Memory B cell (primary cell): ENCODE measurements at places on chromosomes 5 and 9.
A peak's percentile ranks its signal among the peaks of the same experiment; 100 is the strongest.

DNA sequence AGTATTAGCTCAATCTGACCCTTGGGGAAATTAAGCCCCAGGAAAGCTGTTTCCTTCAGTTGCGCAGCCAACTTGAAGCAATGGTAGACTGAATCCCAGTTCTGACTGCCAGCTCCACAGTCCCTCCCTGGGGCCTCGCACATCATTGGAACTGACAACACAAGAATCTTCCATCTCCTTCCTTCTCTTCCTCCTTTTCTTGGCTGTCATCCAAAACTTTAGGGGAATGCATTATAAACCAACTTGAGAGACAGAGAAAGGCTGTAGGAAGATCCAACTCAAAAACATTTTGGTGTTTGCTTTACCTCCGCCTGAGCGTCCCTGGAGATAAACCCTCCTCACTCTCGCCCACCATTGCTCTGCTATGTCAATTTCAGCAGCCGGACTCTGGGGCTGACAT is 16.6 kb downstream of the KCNIP1 start:
- no peak for DNase-seq

GRCh38 chr9:117464941-117465616 is 50.2 kb upstream of the ASTN2 start:
- no peak for DNase-seq

DNA sequence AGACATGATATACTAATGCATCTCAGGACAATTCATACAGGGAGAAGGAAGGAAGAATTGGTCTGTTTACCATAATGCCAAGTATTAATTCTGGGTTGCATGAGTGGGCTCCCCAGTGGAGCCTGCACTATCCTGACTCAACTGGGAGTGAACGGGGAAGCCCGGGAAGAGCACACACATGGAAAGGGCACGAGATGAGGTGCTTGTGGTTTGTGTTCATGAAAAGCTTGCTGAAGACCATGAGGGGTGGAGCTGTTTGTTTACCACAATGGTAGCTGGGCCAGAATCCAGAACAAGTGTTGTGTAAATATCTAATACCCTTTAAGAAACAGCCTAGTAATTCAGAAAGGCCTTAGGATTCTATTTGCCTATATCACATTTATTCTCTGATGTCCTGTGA is 44.6 kb downstream of the POC5 start:
- DNase-seq = no peak

- no peak for DNase-seq
These were observed 6.8 kb downstream of the PIK3R1 start for GRCh38 chr5:68222310-68222709.

DNA sequence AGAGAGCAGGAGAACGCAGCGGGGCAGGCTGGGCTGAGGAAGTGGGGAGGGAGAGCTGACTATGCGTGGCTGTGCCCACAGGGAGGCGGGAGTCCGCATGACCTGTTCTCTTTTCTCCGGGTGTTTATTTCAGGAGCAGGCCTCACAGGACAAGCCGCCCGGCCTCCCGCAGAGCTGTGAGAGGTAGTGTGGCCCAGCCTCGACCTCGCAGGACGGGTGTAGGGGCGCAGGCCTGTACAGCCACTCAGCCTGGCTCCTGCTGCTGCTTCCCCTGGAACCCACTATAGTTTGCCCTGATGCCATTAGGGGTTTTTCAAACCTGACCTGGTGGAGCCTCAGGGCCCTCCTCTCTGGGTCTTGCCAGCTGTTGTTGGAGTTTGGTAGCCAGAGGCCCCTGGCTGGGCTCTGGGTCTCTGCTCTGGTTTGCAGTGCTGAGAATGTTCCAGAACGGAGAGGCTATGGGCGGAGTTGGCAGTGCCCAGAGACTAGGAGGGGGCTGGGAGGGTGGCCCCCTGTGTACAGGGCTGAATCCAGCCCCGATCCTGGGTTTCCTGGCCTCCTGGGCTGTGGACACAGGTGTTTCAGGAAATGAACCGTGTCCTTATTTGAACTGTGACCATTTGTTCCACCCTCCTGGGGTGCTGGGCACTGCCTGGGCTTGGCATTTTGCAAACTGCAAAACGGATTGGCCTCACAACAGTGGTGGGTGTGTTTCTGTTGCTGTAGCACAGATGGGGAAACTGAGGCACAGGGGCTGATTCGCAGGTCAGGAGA is 78.8 kb downstream of the WNK2 start:
- no peak for DNase-seq

DNA sequence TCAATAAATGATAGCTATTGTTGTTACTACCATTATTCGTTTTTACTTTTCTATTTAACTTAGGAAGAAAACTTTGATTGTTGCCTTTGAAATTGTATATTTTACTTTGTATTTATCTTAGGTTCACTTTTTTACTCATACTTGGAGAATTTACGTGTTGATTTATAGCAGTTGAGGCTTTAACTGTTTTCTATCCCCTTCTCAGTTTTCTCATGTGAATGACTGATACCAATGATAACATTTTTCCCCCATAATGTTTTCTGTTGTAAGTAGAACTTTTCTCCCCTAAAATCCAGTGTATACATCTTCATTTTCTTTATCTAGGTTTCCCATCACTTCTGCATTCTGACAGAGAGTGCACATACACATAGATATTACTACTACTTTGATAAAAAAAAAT is 54.4 kb downstream of the FSD1L start:
- DNase-seq = no peak

DNA sequence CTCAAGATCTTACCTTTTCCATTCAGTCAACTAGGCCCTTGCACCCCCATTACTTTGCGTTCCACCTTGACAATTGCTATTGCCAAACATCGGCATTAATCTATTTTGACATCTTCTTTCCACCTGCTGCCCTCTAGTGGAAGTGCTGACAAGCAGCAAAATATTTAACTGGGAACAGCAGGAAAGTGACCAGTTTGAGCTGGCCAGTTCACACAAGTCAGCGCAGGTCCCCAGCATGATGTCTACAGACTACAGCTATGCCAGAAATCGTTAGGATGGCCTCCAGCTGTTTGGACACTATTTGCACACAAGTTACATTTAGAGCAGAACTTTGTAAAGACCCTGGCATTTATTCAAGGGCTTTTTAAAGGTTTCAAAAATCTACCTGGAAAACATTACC is 160.1 kb downstream of the GHR start:
- DNase-seq = peak; percentile 28

- no peak for DNase-seq
These were observed 349.0 kb upstream of the FAM174A start for GRCh38 chr5:100186181-100186580.

DNA sequence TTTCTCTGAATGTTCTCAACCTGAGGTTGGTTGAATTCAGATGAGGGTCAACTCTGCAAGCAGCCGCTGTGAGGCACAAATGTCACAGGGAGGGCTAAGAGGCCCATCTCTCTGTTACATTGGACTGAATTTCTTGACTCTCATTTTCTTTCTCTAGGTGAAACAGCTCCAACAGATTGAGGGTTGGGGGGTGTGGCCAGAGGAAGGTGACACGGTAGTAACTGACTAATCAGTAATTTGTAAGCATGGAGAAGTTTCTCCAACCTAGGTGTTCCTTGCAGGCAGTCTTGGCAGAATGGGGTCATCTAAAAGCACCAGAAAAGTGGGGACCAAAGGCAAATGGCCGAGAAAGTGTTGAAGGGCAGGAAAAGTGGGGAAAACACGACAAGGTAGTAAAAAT is 16.8 kb downstream of the CCT5 start:
- no peak for DNase-seq
